ENCODE measurements at places on chromosomes 7 and 10. TPM values are rescaled to one million over a fixed set of nuclear protein-coding genes. Genes with fewer than 3 reads are reported as not detected.

- no peak for DNase-seq
These were observed 455.5 kb downstream of the PHTF2 start for GRCh38 chr7:78253850-78254725.

DNA sequence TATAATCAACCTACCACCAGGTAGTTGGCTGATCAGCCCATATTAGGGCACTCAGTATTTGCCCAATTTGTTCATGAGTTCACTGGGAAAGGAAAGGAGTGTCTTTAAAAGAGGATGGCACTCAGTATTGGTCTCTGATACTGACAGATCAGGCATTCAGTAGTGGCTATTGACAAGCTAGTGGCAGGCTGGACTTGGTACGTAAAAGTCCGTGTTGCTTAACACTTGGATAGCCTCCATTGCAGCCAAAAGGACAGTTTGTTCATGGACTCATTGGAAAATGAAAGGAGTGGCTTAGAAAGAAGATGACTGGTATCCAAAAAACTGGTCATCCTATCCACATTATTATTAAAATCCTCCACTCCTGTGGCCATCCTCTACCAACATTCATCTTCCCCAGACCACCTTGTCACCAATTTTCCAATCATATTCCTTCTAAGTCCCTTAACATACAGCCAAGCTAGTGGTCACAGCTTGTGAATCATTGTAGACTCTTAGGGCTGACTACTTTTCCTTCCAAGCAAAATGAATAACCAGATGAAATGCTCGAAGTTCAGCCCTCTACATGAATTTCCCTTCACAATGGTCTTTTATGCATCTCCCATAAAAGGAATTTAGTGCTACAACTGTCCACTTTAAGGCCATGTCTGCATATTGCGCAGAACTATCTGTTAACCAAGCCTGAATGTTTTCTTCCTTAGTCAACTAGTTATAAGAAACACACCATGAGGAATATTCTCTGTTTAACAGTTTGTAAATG is 78.6 kb upstream of the MAGI2 start:
- no peak for DNase-seq

The DNAJC9 gene
- total RNA-seq, result 19.5 TPM

The HOXA3 gene
- 11.0 TPM for total RNA-seq

The COG5 gene
- total RNA-seq, result 66.2 TPM

Measured in mammary epithelial cell (primary cell).